ENCODE measurements at places on chromosomes 3 and 15. TPM values are rescaled to one million over a fixed set of nuclear protein-coding genes. Genes with fewer than 3 reads are reported as not detected.

- peak; percentile 30 for DNase-seq
These were observed 591 bp upstream of the SLC25A20 start for GRCh38 chr3:48899273-48899672.

GRCh38 chr3:62926494-62926893, 51.3 kb upstream of the CADPS start:
- no peak for DNase-seq

- no peak for DNase-seq
These were observed 3.8 kb downstream of the DCBLD2 start for GRCh38 chr3:98897701-98898100.

DNA sequence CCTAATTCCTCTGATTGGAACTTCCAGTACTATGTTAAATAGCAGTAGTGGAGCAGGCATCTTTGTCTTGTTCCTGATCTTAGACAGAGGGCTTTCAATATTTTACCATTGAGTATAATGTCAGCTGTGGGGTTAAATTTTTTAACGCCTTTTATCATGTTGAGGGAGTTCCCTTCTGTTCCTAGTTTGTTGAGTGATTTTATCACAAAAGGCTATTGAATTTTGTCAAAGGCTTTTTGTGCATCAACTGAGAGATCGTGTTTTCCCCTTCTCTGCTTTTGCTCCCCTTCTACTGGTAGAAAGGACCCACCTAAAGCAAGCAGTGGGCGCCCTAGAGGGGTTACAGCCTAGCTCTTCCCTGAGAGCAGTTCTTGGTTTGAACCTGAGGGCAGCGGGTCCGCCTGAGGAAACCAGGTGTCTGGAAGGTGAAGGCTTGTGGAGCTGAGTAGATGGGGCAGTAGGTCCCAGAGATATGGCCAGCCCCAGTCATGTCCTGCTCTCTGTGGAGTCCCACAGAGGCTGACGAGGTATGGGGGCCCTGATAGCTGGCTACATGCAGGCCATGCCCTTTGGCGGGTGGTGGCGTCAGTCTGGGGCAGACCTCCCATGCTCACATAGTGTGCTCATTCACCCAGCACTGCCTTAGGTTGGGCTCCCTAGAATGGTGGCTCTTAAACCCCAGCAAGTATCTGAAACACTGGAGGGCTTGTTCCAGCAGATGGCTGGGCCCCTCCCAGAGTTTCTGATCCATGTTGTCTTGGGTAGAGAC, 11.3 kb downstream of the HDAC11 start:
- DNase-seq = no peak

DNA sequence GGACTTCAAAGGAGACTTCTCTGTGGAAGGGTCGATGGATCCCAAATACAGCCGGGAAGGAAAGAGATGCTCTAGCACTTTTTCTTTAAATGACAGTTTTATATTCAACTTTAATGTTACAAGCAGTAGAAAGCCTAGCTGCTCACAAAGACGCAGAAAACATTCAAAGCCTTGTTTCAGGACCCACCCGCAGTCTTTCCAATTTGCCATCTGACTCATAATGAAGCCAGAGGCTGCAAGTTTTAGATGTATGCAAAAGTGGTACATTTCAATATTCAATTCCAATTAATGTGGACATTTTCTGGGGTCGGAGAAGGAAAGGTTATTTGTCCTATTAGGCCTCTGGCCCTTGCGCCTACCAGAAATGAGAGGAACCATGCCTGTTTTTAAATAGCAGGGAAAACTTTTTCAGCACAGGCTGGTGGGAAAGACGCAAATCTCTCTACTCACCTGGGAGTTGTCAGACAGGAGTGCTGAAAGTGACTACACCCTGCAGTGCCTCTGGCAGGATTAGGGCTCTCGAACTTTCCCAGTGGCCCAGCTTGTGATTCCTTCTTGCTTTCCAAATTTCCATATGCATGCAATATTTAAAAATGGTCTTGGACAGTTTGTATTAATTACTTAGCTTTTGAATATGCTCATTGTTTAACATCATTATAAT, 117.4 kb upstream of the MBNL1 start:
- no peak for DNase-seq

DNA sequence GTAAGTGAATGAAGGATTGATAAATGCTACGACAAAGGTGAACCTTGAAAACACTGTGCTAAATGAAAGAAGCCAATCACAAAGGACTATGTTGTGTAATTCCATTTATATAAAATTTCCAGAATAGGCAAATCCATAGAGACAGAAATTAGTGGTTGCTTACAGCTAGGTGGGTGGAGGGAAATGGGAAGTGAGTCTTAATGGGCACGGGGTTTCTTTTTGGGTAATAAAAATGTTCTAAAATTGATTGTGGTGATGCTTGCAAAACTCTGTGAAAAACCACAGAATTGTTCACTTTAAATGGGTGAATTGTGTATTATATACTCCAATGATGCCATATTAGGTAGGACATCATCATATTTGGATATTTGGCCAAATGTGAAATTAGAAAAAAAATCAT, 20.9 kb upstream of the TEX9 start:
- DNase-seq = no peak

GRCh38 chr3:81951106-81951505, 189.7 kb upstream of the GBE1 start:
- no peak for DNase-seq

GRCh38 chr3:120498556-120499346, 48.0 kb upstream of the FSTL1 start:
- no peak for DNase-seq

DNA sequence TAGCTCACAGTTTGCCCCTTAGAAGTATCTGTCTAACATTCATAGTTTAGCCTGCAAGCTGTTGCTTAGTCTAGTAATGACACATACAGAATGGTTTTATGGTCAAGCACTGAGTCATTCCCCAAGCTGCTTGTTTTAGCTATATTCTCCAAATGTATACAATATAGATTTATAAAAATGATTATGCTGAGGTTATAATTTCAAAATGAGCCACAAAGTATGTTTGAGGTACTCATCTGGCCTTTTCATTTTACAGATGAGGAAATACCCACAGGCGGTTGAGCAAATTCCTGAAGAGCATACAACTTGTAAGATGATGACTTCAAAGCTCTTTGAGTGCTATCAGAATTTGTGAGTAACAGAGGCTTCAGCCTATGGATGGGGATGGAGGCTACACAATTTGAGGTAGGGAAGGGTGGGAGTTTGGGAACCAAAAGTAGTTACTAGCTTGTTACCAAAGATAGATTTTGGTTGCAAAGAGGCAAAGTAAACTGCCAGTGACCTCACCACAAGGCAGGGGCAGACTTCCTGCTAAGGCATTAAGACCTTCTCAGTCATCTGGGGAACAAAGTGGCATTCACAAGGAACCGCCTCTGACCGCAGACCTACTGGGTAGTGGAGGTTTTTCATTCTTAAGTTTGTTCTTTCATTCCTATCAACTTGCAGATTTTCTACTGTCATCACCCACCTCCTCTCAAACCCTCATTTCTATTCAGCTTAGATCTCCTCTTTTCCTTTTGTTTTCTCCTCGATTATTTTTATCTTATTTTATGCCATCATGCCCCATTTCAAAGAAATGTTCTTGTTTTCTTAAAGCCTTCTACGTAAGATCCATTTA, 257.2 kb upstream of the NECTIN3 start:
- no peak for DNase-seq

- peak; percentile 72 for DNase-seq
These were observed 513.7 kb downstream of the FOXP1 start for GRCh38 chr3:71069797-71070196.

GRCh38 chr3:45596290-45596791, 1.8 kb downstream of the LIMD1 start:
- no peak for DNase-seq

DNA sequence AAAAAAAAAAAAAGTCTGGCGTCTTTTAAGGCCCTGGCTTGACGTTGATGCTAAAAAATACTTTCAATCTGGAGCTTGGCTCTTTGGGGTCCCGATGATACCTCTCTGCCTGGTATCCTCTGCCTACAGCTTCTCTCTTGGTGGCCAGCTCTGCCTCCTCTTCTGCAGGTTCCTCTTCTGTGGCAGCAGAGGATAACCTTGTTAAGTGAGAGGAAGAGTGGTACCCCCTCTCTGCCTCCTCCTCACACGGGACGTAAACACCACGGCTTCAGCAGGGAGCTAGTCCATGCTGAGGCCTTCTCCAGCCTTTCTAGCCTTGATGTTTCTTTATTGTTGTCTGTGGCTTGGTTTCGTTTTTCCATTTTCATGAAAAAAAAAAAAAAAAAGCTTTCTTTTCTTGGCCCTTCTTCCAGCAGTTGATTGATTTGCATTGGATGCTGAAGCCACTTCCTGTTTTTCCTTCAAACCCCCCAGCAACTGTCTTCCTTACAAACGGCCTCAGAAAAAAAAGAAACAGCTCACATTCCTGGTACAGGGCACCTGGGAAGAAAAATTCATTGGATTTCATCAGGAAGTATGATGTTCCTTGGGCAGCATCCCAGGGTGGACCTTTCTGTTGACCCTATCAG, 59.7 kb downstream of the RORA start:
- DNase-seq = no peak

SNURF gene
- polyA plus RNA-seq = 53.3 TPM

ZNF385D gene
- not detected for polyA plus RNA-seq

BCHE gene
- polyA plus RNA-seq = not detected

DNAH12 gene
- not detected for polyA plus RNA-seq

GYG1 gene
- polyA plus RNA-seq = 34.7 TPM

THRB gene
- polyA plus RNA-seq = 0.05 TPM

GRAMD2A gene
- not detected for polyA plus RNA-seq

Measured in naive thymus-derived CD4-positive, alpha-beta T cell (primary cell).